ENCODE measurements at places on chromosomes 2 and 18.

DNA sequence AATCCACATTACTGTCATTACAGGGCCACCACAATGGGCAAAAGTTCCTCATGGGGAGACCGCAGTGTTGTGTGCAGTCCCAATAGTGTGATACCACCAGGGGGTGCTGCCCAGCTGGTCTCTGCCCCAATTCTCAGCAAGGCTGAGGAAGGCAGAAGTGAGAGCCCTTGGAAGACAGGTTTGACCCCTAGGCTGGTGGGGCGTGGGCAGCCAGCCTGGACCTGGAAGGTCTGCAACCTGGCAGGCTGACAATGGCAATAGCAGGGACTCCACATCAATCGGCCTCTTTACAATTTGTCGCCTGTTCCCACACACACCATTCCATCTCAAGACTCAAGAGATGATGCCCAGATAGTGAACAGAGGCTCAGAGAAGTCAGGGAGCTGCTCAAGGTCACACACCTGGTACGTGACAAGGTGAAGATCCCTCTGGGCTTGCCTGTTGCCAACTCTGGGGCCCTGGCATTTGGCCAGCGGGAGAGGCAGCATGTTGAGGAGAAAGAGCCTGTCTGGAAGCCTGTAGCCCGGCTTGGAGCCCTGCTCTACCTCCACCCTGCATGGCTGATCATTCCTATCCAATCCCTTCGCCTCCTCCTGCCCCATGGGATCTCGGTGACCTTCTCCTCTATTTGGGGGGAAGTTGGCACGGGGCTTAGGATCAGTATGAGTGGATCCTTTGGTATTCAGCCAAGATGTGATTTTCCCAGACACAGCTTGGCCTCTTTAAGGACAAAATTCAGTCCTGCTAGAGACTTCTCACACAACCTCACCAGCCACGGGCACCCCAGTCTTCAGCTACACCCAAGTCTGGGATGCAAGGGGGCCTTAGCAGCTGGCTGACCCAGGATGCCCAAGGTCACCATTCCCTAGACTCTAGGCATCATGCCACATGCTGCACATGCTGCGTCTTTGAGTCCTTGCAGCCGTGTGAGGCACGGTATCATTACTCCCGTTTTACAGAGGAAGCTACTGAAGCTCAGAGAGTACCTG, 2.9 kb upstream of the ATOH8 start:
- DNase-seq: peak; percentile 53

DNA sequence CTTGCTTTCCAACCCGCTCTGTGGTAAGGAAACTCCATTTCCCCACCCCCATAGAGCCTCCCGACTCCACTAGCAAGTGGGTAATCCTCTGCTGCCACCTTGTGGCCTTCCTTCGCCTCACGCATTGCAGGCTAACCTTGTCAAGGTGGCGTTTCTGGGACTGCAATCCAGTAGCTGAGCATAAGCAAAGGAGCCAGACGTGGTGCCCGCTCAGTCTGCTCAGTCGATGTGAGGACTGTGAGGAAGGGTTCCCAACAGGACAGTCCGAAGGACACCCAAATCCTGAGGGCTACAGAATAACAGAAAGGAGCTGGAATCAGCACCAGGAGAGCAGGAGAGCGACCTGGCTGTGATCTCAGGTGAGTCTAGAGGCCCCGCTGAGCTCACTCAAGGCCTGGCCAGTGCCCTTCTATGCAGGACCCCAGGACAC, 144.2 kb downstream of the SUCLG1 start:
- DNase-seq: peak; percentile 67

- DNase-seq: no peak
Measured at GRCh38 chr18:74225193-74225840, 66.4 kb downstream of the CYB5A start.

- no peak for DNase-seq
Measured at GRCh38 chr2:109613081-109613921, 465 bp downstream of the SEPTIN10 start.

DNA sequence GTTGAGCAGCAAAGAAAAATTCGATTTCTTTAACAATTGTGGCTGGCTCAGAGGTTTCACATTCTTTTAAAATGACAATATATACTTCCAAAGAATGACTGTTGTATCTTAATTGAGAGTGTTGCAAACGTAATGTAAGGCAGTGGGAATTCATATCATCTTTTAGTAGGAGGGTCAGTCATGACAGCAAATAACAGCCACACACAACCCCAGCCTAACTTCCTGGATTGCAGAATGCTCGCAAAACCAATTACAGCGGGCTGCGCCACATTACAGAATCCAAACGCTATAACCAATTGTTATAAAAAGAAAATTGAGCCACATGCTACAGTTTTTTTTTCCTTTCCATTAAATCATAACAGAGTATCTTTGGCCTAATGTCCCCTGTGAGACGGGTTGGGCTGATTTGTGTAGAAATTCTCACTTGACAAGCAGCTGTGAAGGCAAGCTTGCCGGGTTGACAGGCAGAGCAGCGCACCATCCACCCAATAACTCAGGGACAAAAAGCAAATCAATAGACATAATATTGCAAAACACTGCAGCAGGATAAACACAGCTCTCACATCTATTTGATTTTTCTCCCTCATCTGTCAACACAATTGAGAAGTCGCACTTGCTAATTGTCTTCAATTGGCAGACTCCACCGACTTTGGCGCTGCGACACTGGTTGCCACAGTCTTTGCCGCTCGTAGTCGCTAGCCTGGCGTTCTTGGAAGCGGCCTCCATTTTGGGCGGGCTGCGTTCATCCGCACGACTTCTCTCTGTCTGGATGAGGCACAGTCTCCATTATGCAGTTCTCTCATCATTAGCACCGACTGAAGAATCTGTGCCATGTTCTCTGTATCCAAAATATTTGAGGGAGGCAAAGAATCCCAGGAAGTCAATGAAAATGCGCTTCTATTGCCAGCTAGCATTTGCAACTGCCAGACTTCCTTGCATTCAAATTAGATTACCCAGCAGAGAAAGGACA, 95.0 kb upstream of the CCDC68 start:
- DNase-seq: no peak

DNA sequence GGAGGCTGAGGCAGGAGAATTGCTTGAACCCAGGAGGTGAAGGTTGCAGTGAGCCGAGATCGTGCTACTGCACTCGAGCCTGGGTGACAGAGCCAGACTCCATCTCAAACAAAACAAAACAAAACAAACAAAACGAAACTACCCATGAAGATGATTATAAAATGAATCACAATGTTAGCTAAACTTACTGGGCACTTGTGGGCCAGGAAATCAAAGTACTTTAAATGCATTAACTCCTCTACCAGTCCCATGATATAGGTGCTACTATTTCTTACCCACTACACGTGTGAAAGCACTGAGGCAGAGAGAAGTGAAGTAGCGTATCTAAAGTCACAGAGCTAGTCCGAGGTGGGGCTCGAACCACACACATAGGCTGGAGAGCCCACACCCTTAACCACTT, 53.6 kb downstream of the POLE4 start:
- no peak for DNase-seq

GRCh38 chr2:74252862-74253261, 54.4 kb downstream of the MTHFD2 start:
- DNase-seq: no peak

GRCh38 chr2:217185265-217185995, 325.6 kb upstream of the TNP1 start:
- DNase-seq: no peak

DNA sequence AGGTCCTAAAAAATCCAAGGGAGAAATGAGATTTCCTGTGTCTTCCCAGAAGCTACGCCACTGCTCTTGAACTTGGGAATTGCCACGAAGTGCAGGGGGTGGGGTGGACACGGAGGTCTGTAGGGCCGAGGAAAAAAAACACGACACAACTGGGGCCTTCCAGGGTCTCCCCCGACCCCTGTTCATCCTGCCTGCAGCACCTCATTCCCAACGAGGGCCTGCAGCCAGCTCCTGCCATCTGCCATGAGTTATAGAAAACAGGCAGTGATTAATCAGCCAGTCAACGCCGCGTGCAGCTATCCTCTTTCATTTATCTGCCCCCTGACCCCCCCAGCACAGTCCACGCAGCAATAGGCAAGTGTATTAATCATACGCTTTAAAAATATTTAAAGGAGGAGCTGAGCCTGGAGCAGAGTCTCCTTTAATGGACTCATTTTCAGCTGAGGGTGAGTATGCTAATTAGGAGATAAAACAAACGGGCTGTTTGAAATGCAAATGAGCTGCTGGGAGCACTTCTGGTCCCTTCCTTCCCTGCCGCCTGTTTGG, 209.9 kb downstream of the TFCP2L1 start:
- no peak for DNase-seq

DNA sequence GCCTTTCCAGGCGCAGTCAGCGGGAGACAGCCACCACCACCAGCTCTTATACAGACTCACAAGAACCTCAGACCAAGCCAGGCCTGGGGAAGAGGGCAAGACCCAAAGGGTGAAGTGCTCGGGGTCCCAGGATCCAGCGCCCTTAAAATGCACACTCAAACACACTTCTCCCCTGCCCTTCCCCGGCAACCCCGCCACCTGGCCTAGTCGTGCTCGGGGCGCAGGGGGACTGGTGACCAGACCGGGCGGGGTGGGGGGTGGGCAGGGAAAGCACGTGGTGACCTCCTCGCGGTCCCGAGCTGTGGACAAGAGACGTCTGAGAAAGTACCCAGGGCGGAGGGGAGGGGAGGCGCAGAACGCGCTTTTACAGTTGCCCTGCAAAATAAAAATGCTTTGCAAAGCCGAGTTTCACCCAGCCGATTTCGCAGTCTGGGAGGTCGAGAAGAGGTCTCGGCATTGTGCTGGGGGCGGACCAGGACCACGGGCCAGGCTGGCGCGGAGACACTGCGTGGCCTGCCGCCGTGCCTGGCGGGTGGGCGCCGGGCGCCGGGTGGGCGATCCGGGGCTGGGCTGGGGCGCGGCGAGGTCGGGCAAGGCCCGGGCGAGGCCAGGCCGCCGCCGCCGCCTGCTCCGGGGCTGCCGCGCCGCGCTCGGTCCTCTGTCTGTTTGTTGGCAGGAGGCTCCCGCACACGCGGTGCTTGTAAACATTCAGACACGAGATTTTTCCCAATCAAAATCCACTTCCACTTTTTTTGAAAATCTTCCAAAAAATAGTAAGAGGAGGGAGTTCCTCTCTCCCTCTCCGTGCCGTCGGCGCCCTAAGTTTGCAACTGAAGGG, 2.0 kb downstream of the BCL11A start:
- DNase-seq: no peak

Data from activated CD8-positive, alpha-beta memory T cell treated with anti-CD3 and anti-CD28 coated beads, Interleukin-2, amount 50 U/mL, for 4 hours (primary cell).